Large intestine (tissue), 12 donors: ENCODE measurements at places on chromosomes 11 and 22. TPM values are rescaled to one million over a fixed set of nuclear protein-coding genes. Genes with fewer than 3 reads are reported as not detected.

The SCUBE2 gene
- 10.7 TPM for polyA plus RNA-seq

- peak; percentile 95 for DNase-seq
Observed at GRCh38 chr11:47355283-47356128, 3.0 kb upstream of the MYBPC3 start.

- no peak for DNase-seq
Observed at GRCh38 chr22:39558254-39558727, 12.3 kb upstream of the CACNA1I start.

The PLAAT2 gene
- 0.12 TPM for polyA plus RNA-seq

The CDC42EP1 gene
- 50.3 TPM for polyA plus RNA-seq

- DNase-seq = no peak
Observed at GRCh38 chr11:106276126-106276525, 198.7 kb downstream of the AASDHPPT start.

The MEN1 gene
- 29.0 TPM for polyA plus RNA-seq

The NXPE1 gene
- polyA plus RNA-seq = 0.07 TPM

The ZNF202 gene
- 17.1 TPM for polyA plus RNA-seq

- no peak for DNase-seq
Observed at GRCh38 chr11:109150581-109150980, 271.4 kb upstream of the C11orf87 start.

GRCh38 chr22:26416670-26417276, 12.3 kb upstream of the ASPHD2 start:
- DNase-seq = no peak

- no peak for DNase-seq
Observed at GRCh38 chr11:32450372-32450771, 15.0 kb upstream of the WT1 start.

DNA sequence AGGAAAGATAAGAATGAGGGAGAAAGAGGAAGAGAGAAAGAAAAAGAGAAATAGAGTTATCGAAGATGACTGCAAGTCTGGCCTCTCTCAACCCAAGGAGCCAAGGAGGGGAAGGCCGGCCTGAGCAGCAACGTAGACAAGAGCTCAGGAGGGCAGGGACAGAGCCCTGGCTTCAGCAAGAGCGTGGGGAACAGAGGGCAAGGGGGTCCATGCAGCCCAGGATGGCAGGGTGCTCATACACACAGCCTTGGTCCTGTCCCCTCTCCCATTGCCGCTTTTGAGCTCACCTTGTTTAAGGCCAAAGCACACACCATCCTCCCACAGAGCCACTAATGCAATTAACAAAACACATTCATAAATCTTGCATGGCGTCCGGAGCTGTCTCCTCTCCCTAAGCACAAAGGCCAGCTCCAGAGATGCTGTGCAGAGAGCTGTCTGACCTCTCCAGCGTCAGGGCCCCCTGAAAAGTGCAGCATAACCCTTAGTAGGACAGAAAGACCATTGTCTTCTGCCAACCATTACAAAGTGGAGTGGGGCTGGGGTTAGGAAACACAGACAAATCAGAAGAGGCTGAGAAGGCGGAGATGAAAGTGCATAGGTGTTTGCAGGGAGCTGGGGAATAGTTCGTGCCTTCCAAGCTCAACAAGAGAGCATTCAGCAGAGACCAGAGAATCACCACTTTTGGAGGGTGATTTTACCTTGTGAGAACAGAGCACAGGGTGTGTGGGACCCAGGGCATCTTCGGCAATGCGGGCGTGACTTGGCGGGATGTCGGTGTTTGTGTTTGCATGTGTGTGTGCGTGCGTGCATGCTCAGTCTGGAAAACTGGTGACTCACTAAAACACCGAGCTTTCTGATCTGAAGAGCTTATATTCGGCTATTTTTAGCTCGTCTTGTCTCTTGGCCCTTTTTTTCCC, 28.2 kb upstream of the JAM3 start:
- DNase-seq = peak; percentile 42
